ENCODE measurements at places on chromosomes 5 and 9. TPM values are rescaled to one million over a fixed set of nuclear protein-coding genes. Genes with fewer than 3 reads are reported as not detected.

PCDHGA7 gene
- total RNA-seq = 5.6 TPM

TRIM23 gene
- 22.8 TPM for total RNA-seq

RASGRF2 gene
- total RNA-seq = 2.0 TPM

GRCh38 chr9:80498001-80498555 lies 926.3 kb downstream of the TLE4 start:
- no peak for DNase-seq

DNA sequence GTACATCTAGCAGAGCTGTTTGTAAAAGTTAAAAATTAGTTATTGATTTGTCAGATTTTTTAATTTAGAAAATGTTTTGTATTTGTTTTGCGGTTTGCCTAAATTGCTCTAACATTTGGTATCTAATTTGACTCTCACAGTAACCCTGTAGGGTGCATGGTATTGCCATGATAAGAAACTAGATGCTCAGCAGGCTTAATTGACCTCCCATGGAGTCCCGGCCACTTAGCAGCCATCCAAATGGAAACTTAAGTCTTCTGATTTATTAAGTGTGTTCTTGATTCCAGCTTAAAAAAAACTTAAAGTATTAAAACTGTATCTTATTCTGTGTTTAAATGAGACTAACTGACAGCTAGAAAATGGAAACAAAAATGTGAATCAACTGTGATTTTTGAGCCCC lies 54.5 kb downstream of the CAST start:
- no peak for DNase-seq

DNA sequence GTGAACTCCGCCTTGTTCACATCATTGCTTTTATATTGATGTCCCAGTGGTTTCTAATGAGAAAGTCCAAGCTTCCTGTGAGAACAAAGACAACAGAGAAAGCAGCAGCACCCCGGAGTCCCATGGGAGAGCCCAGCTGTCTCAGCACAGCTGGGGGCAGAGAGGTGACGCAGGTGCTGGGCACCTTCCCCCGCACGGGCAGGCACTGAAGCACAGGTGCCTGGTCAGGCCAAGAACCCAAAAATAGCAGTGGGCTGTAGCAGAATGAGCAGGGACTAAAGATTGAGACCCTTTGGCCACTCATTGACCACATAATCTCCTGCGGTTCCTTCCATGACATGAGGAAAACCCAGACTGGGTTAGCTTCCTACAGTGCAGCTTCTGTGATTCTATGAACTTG lies 18.8 kb downstream of the SRD5A1 start:
- DNase-seq = no peak

GRCh38 chr5:151680944-151681427 lies 5.7 kb downstream of the SPARC start:
- no peak for DNase-seq

DNA sequence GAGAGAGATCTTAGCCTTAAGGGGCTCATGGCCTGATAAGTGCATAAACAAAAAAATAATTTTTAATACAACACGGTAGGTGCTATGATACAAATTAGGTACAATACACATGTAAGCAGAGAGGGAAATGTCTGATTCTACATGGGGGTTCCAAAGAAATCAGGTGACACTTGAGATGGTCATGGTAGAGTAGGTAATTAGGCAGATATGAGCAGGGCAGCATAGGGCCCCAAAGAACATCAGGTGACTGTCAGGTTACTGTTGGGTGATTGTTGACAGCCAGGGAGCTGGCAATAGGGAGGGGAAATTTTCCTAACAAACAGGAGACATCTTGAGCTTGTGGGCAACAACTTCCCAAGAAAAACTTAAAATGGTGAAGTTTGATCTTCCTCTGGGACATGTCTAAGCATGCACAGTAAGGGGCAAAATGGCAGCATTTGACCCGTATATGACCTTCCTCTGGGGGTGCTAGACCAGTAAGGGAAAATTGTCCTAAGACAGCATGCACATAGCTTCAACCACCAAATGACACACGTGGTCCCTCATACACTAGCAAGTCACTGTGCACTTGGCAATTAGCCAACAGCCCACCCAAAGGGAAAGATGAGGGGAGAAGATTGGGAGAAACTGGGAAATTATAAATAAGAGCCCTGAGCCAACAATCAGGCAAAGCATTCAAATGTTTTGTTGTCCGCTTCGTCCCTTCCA lies 37.3 kb upstream of the TENT4A start:
- no peak for DNase-seq

DNA sequence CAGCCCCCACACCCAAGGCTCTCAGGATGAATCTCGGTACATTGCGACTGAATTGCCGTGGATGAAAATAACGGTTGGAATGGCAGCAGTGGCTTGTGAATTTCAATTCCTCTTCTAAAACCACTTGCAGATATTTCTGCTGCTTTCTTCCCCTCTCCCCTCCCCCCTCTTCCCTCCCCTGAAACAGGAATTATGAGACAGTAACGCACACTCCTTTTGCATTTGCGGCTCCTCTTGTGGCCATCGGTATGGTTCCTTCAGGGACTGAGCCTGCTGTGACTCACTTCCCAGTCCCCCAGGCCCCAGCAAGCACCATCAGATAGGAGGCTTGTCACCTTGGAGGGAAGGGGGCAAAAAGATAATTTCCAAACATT lies 9.7 kb downstream of the DCANP1 start:
- DNase-seq = no peak
